AG04450 (cell line): ENCODE measurements at places on chromosomes 4 and X. TPM values are rescaled to one million over a fixed set of nuclear protein-coding genes. Genes with fewer than 3 reads are reported as not detected.

Gene MSANTD1
- polyA plus RNA-seq = 0.04 and 0.06 TPM in 2 replicates

Gene EFNB1
- 19.1 and 22.8 TPM in 2 replicates for polyA plus RNA-seq

Gene CXorf38
- polyA plus RNA-seq = 7.7 and 10.1 TPM in 2 replicates

Gene WFS1
- polyA plus RNA-seq = 46.8 and 64.6 TPM in 2 replicates
